ENCODE measurements at places on chromosomes 5 and 9.

- DNase-seq, result no peak
These were observed 22.9 kb downstream of the RALGPS1 start for GRCh38 chr9:126937444-126937843.

DNA sequence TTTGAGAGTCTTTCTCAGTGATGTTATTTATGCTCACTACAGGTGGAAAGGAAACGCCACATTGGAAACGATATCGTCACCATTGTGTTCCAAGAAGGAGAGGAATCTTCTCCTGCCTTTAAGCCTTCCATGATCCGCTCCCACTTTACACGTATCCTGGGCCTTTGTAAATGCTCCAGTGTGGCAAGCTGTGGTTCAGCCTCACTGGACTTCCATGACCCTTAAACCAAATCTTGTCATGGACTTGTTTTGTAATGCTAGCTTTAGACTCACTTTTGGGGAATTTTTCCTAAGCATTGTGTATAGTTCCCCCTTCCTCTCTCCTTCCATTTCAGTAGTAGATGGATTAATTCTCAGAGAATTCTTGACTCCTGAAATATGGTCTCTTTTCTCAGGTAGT is 60.9 kb upstream of the SLC2A8 start:
- no peak for DNase-seq

DNA sequence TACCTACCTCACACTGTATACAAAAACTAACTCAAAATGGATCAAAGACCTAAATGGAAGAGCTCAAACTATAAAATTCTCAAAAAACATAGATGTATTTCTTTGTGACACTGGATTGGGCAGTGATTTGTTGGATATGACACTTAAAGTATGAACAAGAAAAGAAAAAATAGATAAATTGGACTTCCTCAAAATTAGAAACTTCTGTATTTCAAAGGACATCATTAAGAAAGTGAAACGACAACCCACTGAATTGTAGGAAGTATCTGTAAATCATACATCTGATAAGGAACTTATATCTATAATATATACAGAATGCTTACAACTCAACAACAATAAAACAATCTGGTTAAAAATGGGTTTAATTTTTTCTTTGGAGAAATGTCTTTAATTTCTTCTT is 96.7 kb downstream of the NRG2 start:
- DNase-seq, result no peak

DNA sequence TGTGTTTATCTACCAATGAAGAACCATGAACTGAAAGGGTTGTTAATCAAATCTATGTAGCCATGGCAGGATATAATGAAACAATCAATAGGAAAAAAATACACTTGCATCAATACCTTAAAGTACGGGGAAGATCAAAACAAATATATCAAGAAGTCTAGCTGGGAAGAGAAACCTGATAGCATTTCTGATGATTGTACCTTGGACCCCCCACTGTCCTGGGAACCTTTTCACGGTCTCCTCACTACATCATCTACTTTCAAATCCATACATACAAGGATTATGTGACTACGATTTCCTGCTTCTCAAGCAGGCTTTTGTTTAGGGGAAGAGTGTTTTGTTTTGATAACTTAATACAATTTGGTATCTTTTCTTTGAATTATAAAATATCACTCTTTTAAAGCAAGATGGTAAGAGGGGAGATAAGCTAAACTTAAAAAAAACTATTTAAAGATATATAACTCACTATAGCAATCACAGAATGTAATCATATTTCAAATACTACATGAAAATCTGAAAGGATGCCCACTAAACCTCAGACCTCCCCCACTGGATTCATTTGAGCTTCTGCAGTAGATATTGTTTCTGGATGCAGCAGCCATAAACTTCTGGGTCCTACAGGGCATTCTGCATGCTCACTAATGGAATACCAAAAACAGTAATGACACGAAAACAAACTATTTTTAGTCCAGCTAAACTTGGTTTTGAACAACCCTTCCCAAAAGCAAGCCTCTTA is 8.0 kb downstream of the EBF1 start:
- no peak for DNase-seq

- peak; percentile 49 for DNase-seq
These were observed 121.3 kb upstream of the OSMR start for GRCh38 chr5:38724301-38725030.

DNA sequence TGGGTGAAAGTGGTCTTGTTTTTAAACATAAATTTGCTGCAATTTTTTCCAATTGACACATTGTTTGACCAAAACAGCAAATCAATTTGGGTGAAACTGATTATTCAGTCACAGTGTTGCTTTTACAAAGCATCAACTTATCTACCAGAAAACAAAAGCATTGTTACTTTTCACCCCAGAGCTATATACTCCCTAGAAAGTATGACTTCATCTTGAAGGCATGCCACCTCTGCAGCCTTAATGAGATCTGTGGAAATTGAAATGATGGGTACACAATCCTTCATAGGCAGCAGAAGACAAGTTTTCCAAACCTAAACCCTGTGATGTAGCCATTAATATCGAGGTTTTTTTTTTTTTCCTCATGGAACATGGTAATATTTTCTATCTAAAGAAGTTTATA is 615.9 kb downstream of the CHSY3 start:
- no peak for DNase-seq

GRCh38 chr9:126693428-126693944 is 79.8 kb downstream of the LMX1B start:
- DNase-seq, result no peak

DNA sequence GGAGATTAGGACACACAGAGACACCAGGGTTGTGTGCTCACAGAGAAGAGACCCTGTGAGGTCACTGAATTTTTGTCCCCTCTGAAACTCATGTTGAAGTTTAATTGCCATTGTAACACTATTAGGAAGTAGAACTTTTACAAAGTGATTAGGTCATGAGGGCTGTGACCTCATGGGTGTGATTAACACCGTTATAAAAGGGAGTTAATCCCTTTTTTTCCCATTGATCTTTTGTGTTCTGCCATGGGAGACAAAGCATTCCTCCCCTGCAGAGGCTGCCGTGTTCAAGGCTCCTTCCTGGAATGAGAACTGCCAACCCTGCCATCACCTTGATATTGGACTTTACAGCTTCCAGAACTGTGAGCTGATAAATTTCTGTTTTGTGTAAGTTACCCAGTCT is 221.0 kb downstream of the ADCY2 start:
- no peak for DNase-seq

- peak; percentile 73 for DNase-seq
These were observed 124.7 kb upstream of the TBC1D2 start for GRCh38 chr9:98380065-98380681.

GRCh38 chr9:92764381-92764987 is at the start of gene BICD2:
Gene BICD2 (minus strand): TSS chr9:92764833. CDS start chr9:92764744, 89 bp downstream.
- DNase-seq, result peak; percentile 99

- DNase-seq, result no peak
These were observed at the start of gene FCN2 for GRCh38 chr9:134880484-134881312. Gene FCN2 (plus strand): TSS chr9:134880810. CDS start chr9:134880822, 12 bp downstream.

- DNase-seq, result no peak
These were observed 31.7 kb downstream of the SARDH start for GRCh38 chr9:133706307-133707050.

DNA sequence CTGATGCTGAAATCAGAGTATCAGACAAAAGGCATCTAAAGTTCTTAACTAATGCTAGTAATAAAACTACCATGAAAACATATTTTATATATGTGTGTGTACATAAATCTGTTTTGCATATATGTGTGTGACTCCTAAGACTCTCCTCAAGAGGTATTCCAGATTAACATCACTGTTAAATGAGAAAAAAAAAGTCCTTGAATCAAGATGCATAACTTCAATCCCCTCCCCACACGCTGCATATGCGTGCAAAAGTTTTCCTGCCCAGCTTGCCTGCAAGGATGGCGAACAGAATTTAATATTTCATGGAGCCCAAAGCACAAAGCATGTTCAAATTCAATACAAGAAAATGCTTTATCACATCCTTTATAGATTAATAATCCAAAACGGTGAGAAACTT is 34.7 kb downstream of the EFNA5 start:
- DNase-seq, result no peak

DNA sequence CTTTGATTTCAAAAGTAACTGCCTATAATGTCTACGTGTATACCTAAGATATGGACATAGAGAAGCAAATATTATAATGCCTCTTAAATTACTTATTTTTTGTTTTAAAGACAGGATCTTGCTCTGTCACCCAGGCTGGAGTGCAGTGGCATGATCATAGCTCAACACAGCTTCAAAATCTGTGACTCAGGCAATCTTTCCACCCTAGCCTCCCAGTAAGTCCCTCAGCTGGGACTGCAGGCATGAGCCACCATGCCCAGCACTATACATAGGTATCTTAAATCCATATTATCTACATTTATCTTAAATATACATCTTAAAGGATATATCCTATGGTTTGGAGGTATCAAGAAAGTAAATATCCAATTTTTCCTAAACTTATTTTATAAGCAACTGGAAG is 261.2 kb downstream of the ARL15 start:
- DNase-seq, result no peak

GRCh38 chr5:147860641-147861025 is 17.9 kb upstream of the SCGB3A2 start:
- no peak for DNase-seq
